A549 treated with CpdA at 1 μM for 4 hours (cell line): ENCODE measurements at places on chromosomes 12 and 14. TPM values are rescaled to one million over a fixed set of nuclear protein-coding genes. Genes with fewer than 3 reads are reported as not detected.

The SBNO1 gene
- 20.5 to 29.8 TPM (median 25.6 TPM) in 5 replicates for total RNA-seq

The RNASE1 gene
- total RNA-seq, result 0.16 to 0.35 TPM (median 0.24 TPM) in 3 of 5 replicates, not detected in the others

The KRT8 gene
- total RNA-seq, result 2,787 to 3,378 TPM (median 3,286 TPM) in 5 replicates

The TAS2R30 gene
- not detected in 5 replicates for total RNA-seq

The MYF6 gene
- not detected in 5 replicates for total RNA-seq
